NCI-H1694 (cell line): ENCODE measurements at places on chromosomes 7 and 10.
A peak's percentile ranks its signal among the peaks of the same experiment; 100 is the strongest.

DNA sequence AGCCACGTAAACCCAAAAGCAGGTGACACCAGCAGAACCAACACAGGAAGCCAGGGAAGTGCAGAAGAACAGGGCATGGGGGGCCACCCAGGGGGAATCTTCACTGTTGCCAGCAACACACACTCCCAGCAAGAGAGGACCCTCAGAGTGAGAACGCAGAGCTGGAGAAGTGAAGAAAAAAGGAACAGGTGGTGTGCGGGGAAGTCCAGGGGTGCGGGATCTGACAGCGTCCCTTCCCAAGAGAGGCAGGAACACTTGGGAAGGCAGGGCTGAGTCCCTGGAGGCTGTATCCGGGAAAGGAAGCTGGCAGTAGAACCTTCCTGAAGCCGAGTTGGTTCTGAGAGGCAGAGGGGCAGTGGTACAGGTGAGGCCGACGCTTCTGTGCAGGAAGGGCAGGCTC lies 27.7 kb downstream of the AGAP4 start:
- DNase-seq: no peak

DNA sequence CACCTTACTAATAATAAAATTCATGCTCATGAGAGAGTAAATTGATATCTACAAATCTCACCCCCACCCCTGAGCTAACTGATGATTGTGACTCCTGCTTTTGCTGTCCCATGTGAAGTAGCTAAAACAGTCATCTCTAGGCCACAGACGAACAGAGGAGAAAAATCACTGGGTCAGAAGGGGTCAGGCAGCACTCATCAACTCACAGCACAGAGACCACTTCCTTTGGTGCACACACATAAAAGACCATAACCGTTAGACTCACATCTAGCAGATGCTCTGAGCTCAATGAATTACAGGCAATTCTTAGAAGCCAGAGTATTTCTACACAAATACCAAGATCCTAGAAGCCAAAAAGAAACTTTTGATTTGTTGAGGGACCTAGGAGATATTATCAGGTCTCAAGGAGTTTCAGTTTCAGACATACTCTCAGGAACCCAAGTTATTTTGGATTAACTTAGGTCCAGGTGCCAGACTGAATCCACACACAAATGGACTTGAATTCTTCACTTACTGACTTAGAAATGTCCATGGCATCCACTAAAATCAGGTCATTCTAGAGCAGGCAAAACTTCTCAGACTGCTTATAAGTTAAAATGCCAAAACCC lies 65.0 kb upstream of the TES start:
- DNase-seq: no peak

DNA sequence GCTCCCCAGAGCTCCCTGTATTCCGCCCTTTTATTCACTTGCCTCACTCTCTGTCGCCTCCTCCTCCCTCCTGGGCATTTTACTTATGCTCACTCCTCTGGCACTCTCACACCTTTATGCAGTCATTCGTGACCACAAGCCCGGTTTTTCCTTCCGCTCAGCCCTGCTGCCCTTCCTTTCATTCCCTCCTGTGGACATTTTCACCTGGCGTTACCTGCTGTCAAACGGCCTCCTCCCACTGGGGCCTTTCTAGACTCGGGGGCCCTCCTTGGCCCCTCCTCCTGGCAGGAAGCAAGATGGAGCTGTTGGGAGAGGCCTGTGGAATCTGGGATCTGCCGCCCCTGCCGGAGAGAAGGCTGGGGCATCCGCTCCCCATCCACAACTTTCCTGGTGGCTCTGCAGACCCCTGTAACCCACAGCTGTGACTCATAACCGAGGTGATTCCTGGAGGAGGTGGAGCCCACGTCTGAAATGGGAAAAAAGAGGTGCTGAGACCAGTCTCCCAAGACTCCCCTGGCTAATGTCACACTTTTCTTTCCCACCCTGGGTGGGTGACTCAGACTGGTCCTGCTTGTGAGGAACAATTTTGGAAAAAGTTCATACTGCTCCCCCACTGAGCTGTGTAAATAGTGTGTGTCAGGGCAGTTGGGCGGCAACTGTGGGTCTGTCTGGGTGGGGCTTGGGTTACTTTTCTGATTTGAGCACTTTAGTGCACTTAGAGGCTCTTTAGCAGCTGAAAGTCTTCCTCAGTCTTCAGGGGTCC lies 1.2 kb downstream of the VCL start:
- peak; percentile 13 for DNase-seq

GRCh38 chr10:63489838-63490237 lies 24.1 kb upstream of the JMJD1C start:
- DNase-seq: no peak
